Endodermal cell (in vitro differentiated cells): ENCODE measurements at places on chromosomes 7 and 10.

DNA sequence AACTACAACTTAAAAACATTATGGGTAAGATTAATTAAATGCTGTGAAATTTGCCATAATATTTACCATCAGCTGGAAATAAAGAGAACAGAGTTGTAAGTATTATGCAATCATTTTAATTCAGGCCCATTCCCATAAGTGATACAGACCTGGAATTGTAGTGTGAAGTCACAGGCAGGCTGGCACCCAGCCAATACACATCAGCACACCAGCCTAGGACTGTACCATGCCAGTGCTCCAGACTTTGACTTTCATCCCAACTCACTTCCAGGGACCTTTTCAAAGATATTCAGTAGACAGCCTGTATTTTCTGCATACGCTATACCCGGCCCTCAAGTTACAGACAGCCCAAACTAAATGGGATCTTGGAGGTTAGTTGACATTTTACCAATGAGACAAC is 143.3 kb downstream of the TES start:
- no peaks in the 10 kb centered on the region for H3K36me3 ChIP-seq
- H3K4me1 ChIP-seq = no peaks in the 10 kb centered on the region
- H3K4me3 ChIP-seq = no peak overlapping the region
- DNase-seq = no peak
- no peaks in the 10 kb centered on the region for H3K27me3 ChIP-seq

GRCh38 chr10:6950133-6950532 is 370.1 kb upstream of the PRKCQ start:
- no peak overlapping the region for H3K27ac ChIP-seq
- DNase-seq = no peak
- H3K4me1 ChIP-seq = no peaks in the 10 kb centered on the region
- H3K27me3 ChIP-seq = no peaks in the 10 kb centered on the region
- H3K36me3 ChIP-seq = no peaks in the 10 kb centered on the region

DNA sequence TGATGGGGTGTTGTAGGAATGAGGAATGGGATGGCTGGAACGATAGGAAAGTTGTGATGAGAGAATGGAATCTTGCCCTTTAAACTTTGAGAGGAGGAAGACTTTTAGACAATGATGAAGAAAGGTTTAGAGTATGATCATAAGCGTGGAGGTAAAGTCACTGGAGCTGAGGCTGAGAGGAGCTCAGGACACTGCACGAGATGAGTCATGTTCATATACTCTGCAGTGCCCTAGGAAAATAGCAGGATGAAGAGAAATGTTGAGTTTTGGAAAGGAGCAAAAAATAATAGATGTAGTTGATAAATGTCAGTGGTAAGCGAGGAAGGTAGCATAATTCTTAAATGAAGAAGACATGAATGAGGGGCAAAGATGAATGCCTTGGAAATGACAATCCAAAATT is 28.3 kb upstream of the CUL1 start:
- no peaks in the 10 kb centered on the region for H3K27me3 ChIP-seq
- no peak overlapping the region for H3K4me3 ChIP-seq
- H3K36me3 ChIP-seq = no peaks in the 10 kb centered on the region
- no peaks in the 10 kb centered on the region for H3K4me1 ChIP-seq
- DNase-seq = no peak
- no peak overlapping the region for H3K27ac ChIP-seq

DNA sequence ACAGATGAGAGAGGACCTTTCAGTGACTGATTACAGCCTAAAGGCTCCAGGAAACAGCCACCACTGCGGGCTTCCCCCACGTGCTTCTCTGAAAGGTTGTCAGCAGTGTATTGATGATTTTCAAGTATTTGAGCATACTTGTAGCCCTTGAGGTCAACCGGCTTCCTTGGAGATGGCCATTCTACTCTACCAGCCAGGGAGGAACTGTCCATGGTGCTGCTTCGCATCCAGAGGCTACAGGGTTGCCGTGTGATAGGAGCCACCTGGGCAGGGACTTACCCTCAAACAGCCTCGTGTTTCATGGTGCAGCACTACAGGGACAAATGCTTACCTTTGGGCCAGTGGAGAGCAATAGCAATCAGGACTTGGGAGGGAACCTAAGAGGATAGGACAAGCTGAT is 179.5 kb downstream of the DPP6 start:
- no peaks in the 10 kb centered on the region for H3K4me1 ChIP-seq
- DNase-seq = peak; percentile 93
- H3K4me3 ChIP-seq = no peak overlapping the region

DNA sequence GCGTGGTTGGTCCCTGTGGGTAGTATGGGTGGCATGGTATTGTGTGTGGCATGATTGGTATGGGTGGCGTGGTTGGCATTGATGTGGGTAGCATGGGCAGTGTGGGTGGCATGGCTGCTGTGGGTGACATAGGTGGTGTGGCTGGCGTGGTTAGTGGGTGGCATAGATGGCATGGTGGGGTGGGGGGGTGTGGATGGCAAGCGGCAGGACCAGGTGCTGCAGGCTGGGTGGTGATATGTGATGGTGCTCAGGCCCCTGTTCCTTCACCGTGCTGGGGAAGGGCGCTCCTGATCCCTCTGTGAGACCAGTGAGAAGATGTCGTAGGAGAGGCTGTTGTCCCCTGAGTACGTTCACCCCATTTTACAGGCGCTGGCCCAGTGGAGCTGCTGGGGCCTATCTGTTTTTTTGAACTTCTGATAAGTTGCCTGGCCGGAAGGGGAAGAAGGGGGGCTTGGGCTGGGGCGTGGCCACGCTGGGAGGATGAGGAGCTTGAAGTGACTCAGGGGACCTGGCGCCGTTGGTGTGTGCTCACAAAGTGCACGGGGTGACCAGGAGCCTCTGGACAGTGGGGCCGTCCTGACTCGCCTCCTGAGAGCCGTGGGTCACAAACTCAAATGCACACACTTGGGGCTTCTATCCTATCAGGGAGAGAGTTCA is 17.5 kb downstream of the INPP5A start:
- no peak overlapping the region for H3K4me3 ChIP-seq
- H3K27me3 ChIP-seq = no peaks in the 10 kb centered on the region
- no peak overlapping the region for H3K27ac ChIP-seq
- DNase-seq = no peak

- no peaks in the 10 kb centered on the region for H3K36me3 ChIP-seq
- H3K27me3 ChIP-seq = no peaks in the 10 kb centered on the region
- no peak overlapping the region for H3K27ac ChIP-seq
These were observed 83.7 kb downstream of the MBL2 start for GRCh38 chr10:52688899-52689298.

- no peaks in the 10 kb centered on the region for H3K27me3 ChIP-seq
- no peak overlapping the region for H3K4me3 ChIP-seq
- H3K36me3 ChIP-seq = no peaks in the 10 kb centered on the region
- H3K4me1 ChIP-seq = no peaks in the 10 kb centered on the region
- DNase-seq = no peak
- no peak overlapping the region for H3K27ac ChIP-seq
These were observed 215.4 kb upstream of the PRSS1 start for GRCh38 chr7:142533920-142534319.

GRCh38 chr7:66205741-66206090 is 582 bp downstream of the TPST1 start:
- H3K36me3 ChIP-seq = peaks cover 8% of the 10 kb centered on the region
- H3K4me3 ChIP-seq = peak overlapping the region; percentile 94
- H3K27ac ChIP-seq = peak overlapping the region; percentile 60
- H3K4me1 ChIP-seq = no peaks in the 10 kb centered on the region
- no peak for DNase-seq

DNA sequence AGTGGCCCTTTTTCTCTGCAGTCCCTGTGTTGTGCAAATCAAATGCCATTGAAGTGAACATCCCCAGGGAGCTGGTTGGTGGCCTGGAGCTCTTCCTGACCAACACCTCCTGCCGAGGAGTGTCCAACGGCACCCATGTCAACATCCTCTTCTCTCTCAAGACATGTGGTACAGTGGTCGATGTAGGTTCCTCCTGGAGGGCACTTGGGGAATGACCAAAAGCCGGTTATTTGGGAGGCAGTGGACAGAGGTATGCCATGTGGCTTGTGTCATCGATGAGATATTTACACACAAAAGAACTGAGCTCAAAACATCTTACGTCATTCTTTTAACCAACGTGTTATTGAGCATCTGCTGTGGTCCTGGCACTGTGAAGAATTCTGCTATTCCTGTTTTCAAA is 19.7 kb downstream of the OIT3 start:
- H3K4me1 ChIP-seq = no peaks in the 10 kb centered on the region
- DNase-seq = peak; percentile 54
- H3K27me3 ChIP-seq = no peaks in the 10 kb centered on the region
- H3K27ac ChIP-seq = no peak overlapping the region
- H3K4me3 ChIP-seq = no peak overlapping the region

DNA sequence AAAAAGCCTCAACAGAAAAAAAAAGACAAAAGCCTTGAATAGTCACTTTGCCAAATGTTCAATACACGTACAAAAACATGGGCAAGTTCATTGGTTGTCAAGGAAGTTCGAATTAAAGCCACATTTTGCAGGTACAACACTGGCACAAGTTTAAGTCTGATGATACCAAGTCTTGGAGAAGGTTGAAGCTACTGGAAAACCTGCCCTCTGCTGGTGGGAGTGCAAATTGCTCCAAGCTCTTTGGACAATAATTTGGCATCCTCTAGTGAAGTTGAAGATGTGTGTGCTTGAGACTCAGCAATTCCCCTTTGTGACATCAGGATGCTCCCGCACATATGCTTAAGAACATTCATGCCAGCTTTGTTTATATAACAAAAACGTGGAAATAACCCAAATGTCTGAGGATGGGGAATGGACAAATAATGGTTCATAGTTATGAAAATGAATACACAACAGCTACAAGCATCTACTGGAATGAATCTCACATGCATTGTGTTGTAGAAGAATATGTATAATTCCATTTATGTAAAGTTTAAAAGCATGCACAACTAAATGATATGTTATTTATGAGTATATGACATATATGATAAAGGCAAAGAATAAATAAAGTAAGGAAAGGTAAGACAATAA is 120.0 kb upstream of the PLPP4 start:
- H3K27ac ChIP-seq = no peak overlapping the region
- no peaks in the 10 kb centered on the region for H3K36me3 ChIP-seq
- no peaks in the 10 kb centered on the region for H3K27me3 ChIP-seq
- DNase-seq = peak; percentile 90

DNA sequence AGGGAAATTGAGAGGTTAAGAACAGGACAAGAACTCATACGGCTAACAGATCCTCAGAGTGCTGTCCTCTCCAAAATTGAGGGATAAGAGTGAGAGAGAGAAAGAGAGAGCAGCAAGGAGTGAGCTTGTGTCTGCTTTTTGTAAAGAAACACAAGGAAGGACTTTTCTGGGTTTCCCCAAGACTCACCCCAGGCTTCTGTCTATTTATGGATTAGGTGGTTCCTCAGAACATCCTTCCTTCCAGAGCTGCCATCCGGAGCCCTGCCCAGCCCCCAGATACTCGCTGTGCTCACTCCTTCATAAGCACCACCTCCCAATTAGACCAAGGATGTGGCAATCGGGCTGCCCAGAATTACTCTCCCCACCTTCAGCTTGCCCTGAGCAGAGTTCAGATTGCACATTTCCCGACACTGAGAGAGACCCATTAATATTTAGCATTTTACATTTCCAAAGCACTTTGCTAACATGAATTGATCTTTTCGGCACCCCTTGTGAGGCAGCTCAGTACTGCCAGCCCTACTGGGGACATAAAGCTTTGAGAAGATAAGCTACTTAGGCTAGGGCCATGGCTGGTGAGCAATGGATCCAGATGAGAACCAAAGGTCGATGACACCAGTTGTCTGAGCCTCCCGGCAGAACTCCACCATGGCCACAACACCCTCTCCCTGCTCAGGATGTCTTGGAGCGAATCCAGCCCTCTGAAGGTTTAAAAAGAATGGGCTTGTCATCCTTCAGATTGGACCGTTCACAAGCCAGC is 19.2 kb upstream of the R3HCC1L start:
- DNase-seq = no peak
- H3K4me3 ChIP-seq = no peak overlapping the region

- H3K4me1 ChIP-seq = no peaks in the 10 kb centered on the region
- no peaks in the 10 kb centered on the region for H3K36me3 ChIP-seq
- H3K27me3 ChIP-seq = no peaks in the 10 kb centered on the region
- no peak overlapping the region for H3K27ac ChIP-seq
These were observed 16.8 kb upstream of the HBP1 start for GRCh38 chr7:107152011-107152410.

DNA sequence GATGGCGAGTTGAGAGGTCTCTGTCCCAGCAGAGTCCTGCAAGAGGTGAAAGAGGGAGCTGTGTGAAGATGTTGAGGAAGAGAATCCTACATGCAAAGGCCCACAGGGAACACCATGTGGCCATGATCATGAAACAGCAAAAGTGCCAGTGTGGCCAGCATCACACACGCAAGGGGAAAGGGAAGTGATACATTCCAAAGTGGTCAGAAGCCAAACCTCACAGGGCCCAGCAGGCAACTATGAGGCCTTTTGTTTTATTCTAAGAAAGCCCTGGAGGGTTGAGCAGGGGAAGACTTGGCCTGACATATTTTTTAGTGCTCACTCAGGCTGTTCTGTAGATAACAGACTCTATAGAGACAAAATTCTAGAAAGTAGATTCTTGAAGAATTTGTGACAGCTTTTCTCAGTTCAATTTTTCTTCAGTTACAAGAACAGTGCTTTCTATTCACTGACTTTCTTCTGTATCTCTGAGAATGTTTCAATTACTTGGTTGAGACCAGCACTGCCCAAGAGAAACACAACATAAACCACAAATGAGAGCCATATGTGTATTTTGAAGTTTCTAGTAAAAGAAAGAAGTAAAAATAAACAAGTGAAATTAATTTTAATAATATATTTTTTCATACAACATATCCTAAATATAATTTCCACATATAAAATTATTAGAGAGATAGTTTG is 82.3 kb downstream of the HTR7 start:
- H3K4me3 ChIP-seq = no peak overlapping the region
- peak; percentile 65 for DNase-seq
- no peaks in the 10 kb centered on the region for H3K27me3 ChIP-seq
- no peak overlapping the region for H3K27ac ChIP-seq
- H3K4me1 ChIP-seq = no peaks in the 10 kb centered on the region
- H3K36me3 ChIP-seq = no peaks in the 10 kb centered on the region

DNA sequence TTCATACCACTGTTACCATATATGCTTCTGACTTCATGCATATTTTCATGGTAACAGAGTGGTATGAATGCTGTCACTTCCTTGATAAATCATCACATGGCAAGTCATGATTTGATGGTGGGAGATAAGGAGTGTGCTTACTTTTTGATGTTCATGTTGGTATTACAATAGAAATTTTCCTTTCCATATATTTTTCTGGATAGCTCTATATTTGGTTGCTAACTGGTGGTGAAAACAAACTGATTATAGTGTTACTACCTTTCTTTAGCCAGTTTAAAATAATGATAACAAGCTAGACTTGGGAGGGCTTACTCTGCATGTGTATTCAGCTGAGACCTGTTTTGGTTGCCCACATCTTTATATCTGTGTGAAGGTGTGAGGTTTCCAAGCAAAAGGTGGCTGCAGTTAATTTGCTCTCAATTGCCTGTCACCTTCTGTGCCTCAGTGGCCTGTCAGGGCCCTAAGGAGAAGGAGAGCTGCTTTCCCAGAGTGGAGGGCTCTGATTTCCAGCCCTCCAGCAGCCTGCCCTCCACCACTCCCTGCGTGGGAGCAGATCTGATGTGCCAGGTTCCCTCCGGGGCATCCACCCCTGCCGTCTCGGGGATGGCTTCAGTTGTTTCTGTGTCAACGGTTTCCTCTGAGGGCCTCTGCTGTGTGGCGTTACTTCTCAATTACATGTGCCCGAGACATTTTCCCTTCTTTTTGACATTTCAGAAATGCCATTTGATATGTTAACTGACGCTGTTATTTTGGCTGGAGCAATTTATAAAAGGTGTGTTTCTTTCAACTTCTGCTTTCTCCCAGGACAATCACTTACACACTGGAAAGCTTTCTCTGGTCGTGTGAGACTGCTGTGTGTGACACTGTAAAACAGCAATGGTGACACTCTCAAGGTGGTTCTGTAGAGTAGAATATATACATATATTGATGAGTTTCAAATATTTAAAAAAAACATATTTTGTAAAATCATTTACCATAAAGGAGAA is 107.7 kb upstream of the KLF6 start:
- H3K27me3 ChIP-seq = no peaks in the 10 kb centered on the region
- DNase-seq = peak; percentile 59
- peaks cover 19% of the 10 kb centered on the region for H3K4me1 ChIP-seq
